ENCODE measurements at places on chromosomes 12 and 14. TPM values are rescaled to one million over a fixed set of nuclear protein-coding genes. Genes with fewer than 3 reads are reported as not detected.
A peak's percentile ranks its signal among the peaks of the same experiment; 100 is the strongest.

DNA sequence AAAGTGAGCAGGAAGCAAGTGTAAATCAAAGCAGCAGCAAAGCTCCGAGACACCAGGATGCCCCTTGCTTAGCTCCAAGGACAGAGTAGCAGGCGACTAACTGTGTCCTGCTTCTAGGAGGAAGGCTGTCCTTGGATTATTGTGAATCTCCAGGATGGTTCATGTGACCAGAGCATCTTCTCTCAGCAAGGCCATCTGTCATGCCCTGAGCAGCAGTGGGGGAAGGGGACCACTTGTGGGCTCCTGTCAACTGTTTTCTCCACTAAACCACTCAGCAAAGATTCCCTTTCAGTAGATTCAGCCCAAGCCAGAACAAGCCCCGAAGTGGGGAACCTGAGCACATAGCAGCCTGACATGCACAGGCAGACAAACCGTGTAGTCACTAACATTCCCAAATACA is 19.4 kb downstream of the MAP3K9 start:
- DNase-seq: no peak

DNA sequence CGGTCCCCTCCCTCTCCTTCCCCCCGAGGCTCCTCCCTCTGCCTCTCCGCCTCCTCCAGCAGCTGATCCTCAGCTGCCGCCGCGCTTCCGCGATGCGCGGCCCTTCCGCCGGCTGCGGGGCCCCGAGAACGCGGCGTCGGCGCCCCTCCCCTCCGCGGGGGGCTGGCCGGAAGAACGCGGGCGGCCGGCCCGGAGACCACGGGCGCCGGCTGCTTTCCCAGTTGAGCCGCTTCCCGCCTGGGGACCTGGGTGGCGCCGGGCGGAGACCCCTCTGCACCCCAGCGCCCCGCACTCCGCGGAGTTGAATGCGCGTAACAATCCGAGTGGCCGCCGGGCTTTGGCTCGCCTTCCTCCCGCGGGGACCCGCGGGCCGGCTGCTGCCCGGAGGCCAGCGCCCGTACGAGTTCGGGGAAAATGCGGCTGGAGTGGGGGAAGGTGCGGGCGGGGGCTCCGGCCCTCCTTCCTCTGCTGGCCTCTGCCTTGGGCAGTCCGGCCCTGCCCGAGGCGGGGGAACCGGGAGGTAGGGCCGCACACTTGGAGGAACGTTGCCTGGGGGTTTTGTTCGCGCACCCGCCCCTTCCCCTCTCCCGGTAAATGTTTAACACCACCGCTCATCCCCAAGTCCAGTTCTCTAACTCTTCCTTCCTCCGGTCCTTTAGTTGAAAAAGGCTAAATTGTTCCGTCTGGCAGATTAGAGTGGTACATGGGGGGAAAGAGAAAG is 393 bp upstream of the DCAF5 start:
- peak; percentile 87 for DNase-seq

DNA sequence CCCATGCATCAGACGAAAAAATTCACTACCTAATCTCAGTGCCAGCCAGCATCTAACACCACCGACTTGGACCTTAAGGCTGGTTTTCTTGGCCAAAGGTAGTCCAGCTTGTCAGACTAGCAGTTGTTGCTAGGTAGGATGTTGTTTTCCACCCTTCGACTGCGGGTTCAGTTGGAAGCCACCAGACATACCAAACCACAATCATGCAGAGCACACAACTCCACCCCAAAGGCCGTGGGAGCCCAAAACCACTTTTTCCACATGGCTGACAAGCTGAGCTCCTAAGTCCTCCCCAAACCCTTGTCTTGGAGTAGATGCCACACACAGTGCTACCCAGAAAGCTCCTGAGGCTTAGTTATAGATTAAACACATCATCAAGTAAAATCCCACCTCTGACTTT is 46.8 kb downstream of the LRIG3 start:
- DNase-seq: no peak

DNA sequence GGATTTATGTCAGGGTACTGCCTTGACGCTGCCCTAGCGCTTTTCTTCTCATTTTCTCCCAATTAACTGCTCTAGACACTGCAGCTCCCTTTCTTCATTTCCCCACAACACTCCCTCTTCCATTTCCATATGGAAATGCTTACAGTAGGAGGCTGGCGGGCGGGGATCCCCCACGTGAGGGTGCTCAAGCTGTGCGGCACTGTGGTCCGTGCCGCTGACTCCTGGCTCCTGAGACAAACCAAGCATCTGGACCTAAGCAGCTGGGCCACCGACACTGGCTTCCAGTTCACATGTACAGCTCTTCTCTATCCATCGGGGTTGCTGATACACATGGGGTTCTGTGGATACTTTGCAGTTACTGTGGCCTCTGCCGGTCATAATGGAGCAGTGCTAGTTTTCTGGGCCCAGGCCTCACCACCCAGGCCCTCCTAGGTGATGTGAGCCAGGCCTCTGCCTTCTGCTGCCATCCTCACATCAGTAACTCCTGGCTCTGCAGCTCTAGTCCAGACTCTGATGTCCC is 20.2 kb downstream of the TCHP start:
- DNase-seq: no peak

The DDX47 gene
- polyA plus RNA-seq: 71.7 TPM

DNA sequence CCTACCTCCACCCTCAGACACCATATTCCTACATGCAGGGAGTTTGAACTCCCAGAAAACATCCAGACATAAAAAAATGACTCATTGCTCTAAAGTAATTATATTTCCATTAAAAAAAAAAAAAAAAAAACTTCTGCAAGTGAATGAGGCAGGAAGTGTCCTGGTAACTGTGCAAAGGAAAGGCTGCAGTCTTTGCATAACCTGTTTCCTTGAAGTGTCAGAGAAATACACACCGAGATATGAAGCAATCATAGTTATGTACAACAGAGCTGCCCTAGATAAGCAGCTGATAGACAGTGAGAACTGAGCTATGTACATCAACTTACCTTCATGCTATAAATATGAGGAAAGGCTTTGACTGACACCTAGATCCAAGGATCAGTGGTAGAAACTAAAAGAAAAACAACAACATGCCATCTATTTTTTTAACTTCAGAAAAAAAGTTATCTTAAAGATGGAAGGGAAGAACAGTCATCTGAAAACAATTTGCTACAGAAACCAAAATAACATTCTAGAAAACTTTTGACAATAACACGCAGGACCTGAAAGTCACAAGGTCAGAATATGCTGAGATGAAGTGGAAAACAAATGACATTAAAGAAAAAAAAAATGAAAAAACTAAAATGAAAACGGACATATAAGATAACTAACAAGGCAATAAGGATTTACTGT is 263.2 kb downstream of the SEC23A start:
- DNase-seq: no peak

DNA sequence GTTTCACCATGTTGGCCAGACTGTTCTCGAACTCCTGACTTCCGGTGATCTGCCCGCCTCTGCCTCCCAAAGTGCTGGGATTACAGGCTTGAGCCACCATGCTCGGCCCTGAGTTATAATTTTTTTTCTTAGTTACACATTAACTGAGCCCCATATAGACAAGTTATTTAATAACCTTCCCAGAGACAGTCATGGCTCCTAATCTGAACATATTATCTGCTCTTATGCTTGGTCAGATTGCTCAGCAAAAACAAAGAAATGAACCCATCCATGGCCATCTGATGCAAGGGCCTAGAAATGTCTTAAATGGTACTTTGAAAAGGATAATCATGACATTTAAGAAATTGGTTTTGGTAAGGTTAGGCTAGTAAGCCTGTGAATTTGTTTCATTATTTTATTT is 13.0 kb downstream of the SAMD15 start:
- no peak for DNase-seq

The ALDH2 gene
- polyA plus RNA-seq: 123 TPM

The PAWR gene
- 113 TPM for polyA plus RNA-seq

GRCh38 chr12:64682572-64683277 is 72.4 kb downstream of the RASSF3 start:
- peak; percentile 65 for DNase-seq

DNA sequence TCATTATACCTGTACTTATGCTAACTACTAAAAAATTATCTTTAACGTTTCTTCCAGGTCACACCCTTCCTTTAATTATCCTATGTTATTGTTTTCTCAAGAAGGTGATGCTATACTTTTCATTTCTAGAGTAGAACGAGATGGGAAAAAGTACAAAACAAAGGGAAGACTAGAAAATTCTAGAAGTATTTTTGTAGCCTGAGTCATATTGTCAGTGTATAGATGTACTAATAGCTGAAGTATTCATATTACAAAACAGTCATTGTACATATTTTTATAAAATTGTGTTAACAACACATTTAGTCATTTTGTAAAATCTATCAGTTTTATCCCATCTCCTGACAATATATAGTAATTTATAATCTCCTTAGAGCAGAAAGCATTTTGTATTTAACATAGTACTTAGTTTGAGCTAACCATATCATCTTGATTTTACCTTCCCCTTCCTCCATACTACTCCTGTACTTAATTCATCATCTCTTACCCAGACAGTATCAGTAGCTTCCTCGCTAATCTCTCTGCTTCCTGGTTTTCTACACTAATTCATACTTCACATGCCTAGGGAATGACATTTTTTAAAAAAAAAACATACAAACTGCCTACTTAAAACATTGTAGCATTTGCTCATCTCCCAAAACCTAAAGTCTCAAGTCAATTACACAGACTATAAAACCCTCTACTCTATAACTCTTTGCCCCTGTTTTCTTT is 920.9 kb downstream of the RPS29 start:
- DNase-seq: no peak

DNA sequence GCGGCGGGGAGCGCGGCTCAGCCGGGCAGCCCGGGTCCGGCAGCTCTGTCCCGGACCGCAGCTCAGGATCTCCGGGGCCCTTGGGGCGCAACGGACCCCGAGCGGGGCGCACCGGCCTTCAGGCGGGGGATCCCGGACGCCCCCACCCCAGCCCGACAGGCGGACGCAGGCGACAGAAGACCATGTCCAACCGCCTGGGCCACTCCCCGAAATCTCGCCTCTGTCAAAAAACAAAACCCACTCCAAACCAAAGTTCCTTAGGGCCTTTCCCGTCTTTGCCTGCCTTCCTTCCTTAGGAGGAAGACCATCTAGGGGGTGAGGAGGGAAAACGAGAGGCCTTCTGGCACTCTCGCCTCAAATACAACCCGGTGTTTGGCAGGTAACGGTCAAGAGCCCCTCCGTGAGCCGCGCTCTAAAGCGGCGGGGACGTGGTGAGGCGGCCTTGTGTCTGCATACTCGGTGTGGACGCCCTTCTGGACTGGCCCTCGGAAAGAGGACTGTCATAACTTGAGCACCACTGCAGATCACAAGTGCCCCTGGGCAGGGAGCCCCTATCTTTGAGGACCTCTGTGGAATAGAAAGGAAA is 604 bp downstream of the HCFC2 start:
- DNase-seq: no peak

The C12orf50 gene
- polyA plus RNA-seq: 0.58 TPM

GRCh38 chr14:89399594-89400068 is 17.4 kb downstream of the FOXN3 start:
- no peak for DNase-seq

DNA sequence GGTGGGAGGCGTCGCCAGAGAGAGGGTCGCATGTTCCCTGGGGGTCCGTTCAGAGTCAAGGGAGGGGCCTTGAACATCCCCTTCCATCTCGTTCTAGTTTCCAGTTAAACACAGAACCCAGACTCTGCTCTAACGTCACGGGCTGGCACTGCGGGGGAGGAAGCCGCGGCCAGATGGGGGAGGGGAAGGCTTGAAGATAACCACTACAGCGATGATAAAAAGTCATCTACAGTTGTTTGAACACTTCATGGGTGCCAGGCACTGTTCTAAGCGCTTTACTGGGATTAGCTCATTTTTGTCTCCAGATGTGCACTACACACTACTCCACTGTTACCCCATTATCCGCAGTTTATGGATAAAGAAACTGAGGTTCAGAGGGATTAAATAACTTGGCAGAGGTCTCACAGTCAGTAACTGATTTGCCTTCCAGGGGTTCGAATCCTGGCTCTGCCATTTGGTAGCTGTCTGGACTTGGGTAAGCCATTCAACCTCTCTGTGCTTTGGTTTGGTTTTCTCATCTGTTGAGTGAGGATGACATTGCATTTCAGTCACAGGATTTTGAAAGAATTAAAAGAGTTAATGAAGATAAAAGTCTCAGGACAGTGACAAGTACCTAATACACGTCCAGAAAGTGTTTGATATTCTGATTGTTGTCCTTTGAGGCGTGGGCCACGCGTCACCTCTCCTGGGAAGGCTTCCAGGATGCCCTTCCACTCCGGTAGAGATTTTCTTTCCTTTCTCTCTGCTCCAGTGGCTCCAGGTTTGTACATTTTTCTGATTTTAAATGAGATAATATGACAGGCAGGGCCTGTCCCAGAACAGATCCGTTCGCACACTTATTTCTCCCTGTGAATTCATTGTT is 798 bp upstream of the RASAL1 start:
- no peak for DNase-seq

The OR4K1 gene
- polyA plus RNA-seq: not detected

The EXD2 gene
- polyA plus RNA-seq: 18.9 TPM

The TAS2R30 gene
- polyA plus RNA-seq: 0.16 TPM

GRCh38 chr12:3885277-3886094 is 12.3 kb upstream of the PARP11 start:
- no peak for DNase-seq

DNA sequence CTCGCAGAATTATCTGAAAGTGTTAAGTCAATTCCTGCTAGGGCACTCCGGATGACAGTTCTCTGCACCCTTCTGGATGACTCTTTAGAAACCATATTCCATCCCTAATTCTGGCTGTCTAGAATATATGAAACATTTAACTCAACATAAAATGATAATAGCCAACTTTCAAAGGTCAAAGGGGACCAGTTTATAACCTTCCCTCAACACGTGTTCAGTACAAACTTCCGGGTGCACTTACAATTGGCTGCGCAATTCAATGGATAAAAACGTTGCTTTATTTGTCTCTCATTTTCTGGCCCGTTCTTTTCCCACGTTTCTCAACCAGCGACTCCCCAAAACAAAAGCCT is 1.3 kb downstream of the SBNO1 start:
- no peak for DNase-seq

GRCh38 chr12:56413392-56413791 is 35.8 kb downstream of the TIMELESS start:
- no peak for DNase-seq

The NCKAP5L gene
- 27.1 TPM for polyA plus RNA-seq

GRCh38 chr12:12474931-12475795 is 87.5 kb downstream of the DUSP16 start:
- no peak for DNase-seq

GRCh38 chr12:91098941-91099340 is 12.4 kb downstream of the LUM start:
- DNase-seq: no peak

DNA sequence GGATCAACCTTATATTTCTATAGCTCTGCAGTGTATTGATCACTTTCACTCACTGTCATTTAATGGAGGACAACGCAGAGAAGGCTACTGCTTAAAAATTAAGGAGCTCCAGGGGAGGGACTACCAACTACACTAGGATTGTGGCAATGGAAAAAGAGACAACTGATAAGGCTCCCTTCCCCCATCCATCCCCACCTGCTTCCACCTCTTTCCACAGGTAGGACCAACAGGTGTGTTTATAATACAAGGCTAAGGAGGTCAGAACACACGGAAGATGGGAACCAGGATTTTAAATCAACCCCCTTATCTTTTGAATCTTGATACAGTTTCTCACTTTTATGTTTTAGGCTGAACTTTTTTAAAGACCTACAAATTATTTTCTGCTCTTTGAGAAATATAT is 90.8 kb downstream of the STAB2 start:
- DNase-seq: no peak

The NGB gene
- not detected for polyA plus RNA-seq

The LAG3 gene
- 1.4 TPM for polyA plus RNA-seq
